Activated T-cell treated with anti-CD3 and anti-CD28 coated beads, Interleukin-2, amount 50 U/mL, for 72 hours (primary cell): ENCODE measurements at places on chromosomes 1 and 21. TPM values are rescaled to one million over a fixed set of nuclear protein-coding genes. Genes with fewer than 3 reads are reported as not detected.

DNA sequence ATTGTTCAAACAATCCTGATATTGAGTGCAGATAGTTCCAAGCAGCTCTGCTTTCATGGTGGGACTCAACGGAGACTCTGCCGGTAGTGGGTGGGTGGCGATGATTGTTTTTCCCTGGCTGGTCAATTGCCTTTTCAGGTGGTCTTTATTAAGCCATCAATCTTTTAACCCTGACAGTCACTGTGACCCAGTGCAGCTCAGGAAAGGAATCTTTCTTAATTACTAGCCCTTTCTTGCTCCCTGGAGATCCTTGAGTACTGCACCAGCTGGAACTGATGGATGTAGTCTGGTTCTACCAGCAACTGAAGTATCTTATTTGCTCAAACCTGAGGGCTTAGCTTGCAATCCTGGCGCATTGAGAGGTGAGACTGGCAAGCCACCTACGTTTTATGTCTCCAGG lies 196.4 kb downstream of the PLPP3 start:
- DNase-seq: no peak

- no peak for DNase-seq
Measured at GRCh38 chr1:66489972-66490601, 43.9 kb upstream of the SGIP1 start.

DNA sequence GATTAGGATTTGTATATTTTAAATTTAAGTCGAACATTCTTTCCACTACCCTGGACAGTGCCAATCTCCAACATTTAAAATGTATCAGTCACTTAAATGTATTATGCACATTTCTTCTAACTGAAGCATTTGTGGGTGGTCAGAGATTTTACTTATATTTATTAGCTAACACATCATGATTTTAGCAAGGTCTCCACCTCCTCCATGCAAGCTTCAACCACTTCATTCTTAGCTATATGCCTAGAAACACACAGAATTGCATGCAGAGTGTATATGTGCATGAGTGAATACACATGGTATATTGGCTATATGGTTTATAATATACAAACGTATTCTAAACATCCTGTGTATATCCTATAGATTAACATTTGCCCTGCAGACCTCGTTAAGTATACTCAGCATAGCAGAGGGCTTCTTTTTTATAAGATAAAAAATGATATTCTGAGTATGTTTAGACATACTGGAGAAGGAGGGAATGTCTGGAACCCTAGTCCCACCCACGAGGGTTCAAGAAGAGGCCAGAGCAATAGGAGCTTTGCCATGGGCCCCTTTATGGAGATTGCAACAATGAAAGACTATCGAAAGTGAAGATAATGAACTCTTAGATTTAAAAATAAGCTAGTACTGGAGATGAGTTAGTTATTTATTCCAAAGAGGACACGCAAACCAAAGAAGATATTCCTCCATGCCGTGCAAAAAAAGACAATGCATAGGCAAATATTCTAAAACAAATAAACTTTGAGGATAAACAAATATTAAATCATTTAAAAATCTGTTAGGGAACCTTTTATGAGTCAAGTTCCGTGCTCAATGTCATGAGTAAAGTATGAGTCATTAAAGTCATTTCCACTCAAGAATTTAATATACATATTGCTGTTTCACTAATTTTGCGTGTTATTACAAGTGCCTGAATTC lies 480.4 kb downstream of the SIPA1L2 start:
- DNase-seq: no peak

GRCh38 chr1:33456502-33456886 lies 16.0 kb upstream of the ZSCAN20 start:
- no peak for DNase-seq

Gene GPR61
- not detected for total RNA-seq

- DNase-seq: no peak
Measured at GRCh38 chr1:6171548-6172124, 8.5 kb downstream of the CHD5 start.

DNA sequence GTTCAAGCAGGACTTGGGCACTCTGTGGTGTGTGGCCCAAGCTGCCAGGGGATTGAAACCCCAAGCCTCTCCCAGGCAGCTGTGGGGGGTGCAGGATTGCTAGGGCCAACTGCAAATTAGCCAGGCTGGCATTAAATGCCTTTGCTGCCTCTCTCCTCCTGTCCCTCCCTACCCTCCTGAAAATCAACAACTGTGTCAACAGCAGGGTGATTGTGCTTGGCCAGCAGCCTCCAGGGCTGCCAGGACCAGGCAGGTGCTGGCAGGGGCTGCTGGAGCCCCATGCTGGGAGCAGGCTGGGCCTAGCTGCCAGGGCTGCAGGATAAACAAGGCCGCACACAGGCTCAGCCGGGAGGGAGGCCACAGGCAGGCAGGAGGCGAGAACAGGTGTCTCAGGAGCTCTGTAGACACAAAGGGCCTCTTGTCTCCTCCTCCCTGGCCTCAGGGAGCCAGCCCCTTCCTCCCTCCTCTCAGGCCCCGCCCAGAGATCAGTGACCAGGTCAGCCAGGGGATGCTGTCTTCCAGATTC lies 11.4 kb downstream of the SOX13 start:
- no peak for DNase-seq

- peak; percentile 59 for DNase-seq
Measured at GRCh38 chr1:184753608-184754475, 816 bp downstream of the EDEM3 start.
